ENCODE measurements at places on chromosomes 1 and 21. TPM values are rescaled to one million over a fixed set of nuclear protein-coding genes. Genes with fewer than 3 reads are reported as not detected.
A peak's percentile ranks its signal among the peaks of the same experiment; 100 is the strongest.

The SPATA45 gene
- not detected for total RNA-seq

GRCh38 chr1:76029331-76029730 is 45.2 kb upstream of the ST6GALNAC3 start:
- DNase-seq: no peak

DNA sequence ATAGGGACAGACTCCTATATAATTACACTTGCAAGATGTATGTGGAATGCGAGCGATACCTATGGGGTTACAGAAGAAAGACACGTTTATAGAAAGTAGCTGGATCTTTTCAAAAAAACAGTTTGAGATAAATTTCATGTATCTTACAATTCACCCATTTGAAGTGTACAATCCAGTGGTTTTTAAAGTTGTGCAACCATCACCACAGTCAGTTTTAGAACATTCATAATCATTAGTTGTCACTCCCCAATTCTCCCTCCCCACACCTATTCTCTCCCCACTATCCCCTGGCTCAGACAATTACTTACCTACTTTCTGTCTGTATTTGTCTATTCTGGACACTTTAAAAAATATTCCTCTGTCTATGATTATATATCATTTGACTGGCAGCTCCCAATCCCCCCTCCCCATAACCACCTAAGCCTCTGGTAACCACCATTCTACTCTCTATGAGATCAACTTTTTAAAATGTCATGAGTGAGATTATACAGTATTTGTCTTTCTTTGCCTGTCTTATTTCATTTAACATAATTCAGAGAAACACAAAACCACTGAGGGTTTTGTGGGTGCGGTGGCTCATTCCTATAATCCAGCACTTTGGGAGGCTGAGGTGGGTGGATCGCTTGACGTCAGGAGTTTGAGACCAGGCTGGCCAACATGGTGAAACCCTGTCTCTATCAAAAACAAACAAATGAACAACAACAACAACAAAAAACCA is 39.1 kb downstream of the MRPS6 start:
- no peak for DNase-seq

DNA sequence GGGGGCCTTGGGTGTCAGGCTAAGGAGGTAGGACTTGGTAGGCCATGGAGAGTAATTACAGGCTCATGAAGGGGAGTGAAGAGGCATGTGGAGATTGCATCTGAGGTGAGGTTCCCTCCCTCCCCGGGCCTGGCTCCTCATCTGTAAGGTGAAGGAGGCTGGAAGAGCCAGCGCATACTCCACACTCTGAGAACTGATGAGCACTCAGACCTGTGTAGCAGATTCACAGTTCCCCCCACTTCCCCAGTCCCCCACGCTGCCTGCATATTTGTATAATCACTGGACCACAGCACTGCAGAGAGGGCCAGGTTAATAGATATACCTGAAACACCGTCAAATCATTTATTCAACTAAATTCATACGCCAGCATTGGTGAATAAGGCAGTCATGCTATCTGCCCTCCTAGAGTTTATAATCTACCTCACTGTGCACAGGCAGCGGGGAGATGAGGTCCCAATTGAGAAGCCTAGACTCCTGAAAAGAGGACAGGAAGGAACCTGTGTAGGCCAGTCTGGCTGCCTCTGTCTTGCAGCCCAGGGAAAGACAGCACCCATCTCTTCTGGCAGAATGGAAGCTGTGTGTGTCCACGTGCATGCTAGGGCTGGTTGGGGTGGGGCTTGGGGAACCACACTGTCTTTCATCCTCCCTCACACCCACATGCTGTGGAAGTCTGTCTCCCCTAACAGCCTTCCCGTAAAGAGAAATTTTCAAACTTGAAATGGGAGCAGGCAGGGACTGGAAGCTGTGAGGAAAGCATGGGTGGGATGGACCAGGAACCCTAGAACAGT is 110.6 kb upstream of the ATP1A1 start:
- no peak for DNase-seq

- no peak for DNase-seq
Measured at GRCh38 chr1:204108312-204109141, 35.6 kb downstream of the SOX13 start.

- DNase-seq: no peak
Measured at GRCh38 chr1:32331549-32331948, 4.5 kb downstream of the MARCKSL1 start.

GRCh38 chr1:206470692-206471414 is 577 bp downstream of the IKBKE start:
- no peak for DNase-seq

- no peak for DNase-seq
Measured at GRCh38 chr1:226491093-226491850, 57.3 kb upstream of the STUM start.

DNA sequence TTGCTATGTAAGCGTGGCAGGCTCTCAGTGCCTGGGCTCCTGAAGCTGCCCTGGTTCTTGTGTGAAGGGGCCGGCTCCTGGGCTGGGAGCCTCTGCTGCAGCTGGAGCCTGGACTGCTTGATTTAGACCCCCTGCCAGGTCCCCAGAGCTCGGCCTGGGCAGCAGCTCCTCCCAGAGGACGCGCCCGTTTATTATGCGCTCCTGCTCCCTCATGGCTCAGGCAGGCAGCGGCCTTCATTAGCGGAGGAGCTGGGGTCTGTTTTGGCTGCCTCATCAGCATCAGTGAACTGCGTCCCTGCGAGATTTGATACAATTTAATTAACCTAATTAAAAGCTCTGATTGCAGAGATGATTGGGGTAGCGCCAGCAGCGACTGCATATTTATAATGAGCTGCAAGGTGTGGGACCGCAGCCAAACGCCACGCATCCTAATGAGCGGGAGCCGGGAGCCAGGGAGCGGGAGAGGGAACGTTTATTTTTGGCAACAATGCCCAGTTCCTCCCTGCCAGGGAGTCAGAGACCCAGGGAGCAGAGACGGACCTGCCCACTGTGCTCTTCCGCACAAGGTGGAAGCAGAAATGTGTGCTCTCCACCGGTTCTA is 16.6 kb downstream of the UTP11 start:
- no peak for DNase-seq

GRCh38 chr1:21307663-21308305 is 17.5 kb upstream of the ECE1 start:
- DNase-seq: no peak

- no peak for DNase-seq
Measured at GRCh38 chr1:48414264-48414663, 57.7 kb downstream of the SPATA6 start.

- no peak for DNase-seq
Measured at GRCh38 chr1:42756956-42757891, 9.6 kb downstream of the P3H1 start.

GRCh38 chr21:42632336-42632751 is 21.1 kb upstream of the PDE9A start:
- DNase-seq: peak; percentile 36

DNA sequence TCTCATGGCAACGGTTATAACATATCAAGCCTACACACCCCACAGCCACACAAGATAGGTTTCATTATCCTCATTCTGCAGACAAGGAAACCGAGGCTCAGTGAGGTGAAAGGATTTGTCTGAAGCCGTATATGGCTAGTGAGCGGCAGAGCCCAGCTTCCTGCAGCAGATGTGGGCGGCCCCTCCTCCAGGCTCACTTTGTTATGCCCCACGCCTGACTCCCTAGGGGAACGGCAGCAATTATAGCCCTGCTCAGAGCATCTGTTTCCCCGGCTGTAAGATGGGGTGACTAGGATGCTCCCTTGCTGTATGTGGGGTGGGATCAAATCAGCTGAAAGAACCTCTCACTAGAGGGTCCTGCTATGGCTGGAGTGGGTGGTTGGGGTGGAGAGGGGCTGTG is 22.1 kb downstream of the GRHL3 start:
- no peak for DNase-seq

The ELOVL1 gene
- total RNA-seq: 99.8 TPM

GRCh38 chr1:40075266-40075665 is 21.8 kb downstream of the PPT1 start:
- no peak for DNase-seq

DNA sequence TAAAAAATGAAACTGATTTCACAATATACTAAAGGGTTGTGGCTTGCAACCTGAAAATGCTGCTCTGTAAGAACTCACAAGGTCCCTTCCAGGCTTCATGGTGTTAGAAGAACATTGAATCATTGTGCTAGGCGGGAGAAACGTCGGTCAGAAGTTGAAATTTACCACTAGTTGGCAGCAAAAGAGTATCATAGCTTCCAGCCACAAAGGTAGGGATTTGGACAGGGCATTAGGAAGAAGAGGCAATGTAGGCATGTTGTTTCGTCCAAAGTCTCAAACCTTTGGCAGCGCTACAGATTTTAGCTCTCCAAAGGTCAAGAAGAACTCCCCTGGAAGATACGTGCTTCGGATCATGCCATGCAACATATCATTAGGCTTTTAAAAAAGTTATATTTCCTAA is 62.5 kb upstream of the ZP4 start:
- no peak for DNase-seq

The NHLH2 gene
- 0.41 TPM for total RNA-seq

GRCh38 chr1:89363638-89364536 is at the start of gene GBP6:
Gene GBP6, plus strand, starts transcription at chr1:89364059. Its CDS starts 4,493 bp downstream, at chr1:89368552.
- no peak for DNase-seq

DNA sequence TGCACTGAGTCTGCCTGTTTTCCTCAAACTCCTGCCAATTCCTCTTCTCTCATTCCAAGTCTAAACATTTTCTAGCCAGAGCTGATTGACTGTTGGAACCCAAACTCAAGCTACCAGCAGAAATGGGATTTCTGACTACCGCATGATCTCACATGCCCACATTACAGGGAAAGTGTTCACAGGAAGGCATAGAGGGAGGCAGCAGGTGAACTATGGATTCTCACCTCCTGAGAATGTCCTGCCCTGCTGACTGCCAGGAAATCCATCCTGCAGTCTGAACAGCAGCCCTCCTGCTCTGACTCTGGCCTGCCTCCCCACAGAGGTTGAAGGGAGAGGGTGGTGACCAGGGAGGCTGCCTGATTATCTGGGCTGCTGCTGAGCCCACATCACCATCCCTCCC is 22.5 kb downstream of the IQGAP3 start:
- DNase-seq: no peak

The ZBTB7B gene
- 72.0 TPM for total RNA-seq

DNA sequence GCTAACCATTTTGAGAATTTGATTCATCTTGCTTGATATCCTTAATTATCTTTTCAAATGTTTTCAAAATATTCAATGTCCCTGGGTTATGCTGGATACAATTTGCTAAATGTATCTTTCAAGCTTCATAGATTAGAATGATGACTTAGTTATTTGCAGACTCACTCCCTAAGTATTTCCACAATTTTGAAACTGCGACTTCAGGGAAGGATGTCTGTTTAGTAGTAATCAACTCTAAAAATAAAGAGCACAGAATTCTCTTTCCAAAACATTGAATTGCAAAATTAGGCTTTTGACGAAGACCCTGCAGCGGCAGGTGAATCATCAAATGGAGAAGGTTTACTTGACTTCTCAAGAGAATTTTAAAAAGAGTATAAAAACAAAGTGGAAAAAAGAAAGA is 14.2 kb downstream of the RGS1 start:
- DNase-seq: no peak

The ADAMTS1 gene
- 59.3 TPM for total RNA-seq

- no peak for DNase-seq
Measured at GRCh38 chr1:228462560-228462959, 24.6 kb upstream of the RNF187 start.

The FAM163A gene
- total RNA-seq: not detected

- DNase-seq: no peak
Measured at GRCh38 chr1:150186789-150187559, 37.3 kb downstream of the PLEKHO1 start.

- DNase-seq: no peak
Measured at GRCh38 chr1:74748960-74749359, 16.0 kb downstream of the TYW3 start.

GRCh38 chr1:94970783-94971182 is 43.9 kb upstream of the CNN3 start:
- no peak for DNase-seq

- no peak for DNase-seq
Measured at GRCh38 chr1:173017792-173018191, 32.9 kb downstream of the TNFSF18 start.

DNA sequence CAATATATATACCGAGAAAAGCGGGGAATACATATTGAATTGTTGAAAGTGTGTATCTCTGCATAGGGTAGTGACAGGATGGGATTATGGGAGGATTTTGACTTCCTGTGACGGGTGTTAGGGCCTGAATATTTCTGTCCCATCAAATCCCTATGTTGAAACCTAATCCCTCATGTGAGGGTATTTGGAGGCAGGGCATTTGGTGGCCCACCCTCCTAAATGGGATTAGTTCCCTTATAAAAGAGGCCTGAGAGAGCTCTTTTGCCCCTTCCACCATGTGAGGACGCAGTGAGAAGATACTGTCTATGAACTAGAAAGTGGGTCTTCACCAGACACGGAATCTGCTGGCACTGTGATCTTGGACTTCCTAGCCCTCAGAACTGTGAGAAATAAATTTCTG is 137.3 kb downstream of the ZSCAN20 start:
- DNase-seq: no peak

The SLC30A2 gene
- total RNA-seq: not detected

DNA sequence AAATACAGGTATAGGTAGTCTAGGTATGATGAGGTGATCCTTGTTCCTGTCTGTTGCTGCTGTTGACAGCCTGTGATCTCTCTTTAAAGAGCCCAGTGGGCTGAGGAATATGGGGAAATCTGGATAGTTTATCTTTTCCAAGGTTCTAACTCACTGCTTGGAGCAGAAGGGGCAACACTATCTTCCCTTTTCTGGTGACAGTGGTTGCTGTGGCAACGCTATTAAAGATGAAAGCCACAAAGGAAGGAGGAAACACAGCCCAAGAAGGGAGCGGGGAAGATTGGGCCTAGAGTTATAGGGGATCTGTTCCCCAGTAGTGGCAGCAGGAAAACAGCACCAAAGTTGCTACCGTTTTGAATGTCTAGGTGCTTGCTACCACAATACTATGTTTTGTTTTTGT is 8.8 kb downstream of the PCP4L1 start:
- no peak for DNase-seq

The S100A9 gene
- 911 TPM for total RNA-seq

The AKNAD1 gene
- 1.3 TPM for total RNA-seq

- DNase-seq: no peak
Measured at GRCh38 chr1:94285031-94285654, 47.8 kb upstream of the ARHGAP29 start.

GRCh38 chr1:205988585-205988995 is 14.6 kb downstream of the RAB7B start:
- DNase-seq: no peak

- no peak for DNase-seq
Measured at GRCh38 chr1:244035358-244035757, 15.7 kb upstream of the ZBTB18 start.

DNA sequence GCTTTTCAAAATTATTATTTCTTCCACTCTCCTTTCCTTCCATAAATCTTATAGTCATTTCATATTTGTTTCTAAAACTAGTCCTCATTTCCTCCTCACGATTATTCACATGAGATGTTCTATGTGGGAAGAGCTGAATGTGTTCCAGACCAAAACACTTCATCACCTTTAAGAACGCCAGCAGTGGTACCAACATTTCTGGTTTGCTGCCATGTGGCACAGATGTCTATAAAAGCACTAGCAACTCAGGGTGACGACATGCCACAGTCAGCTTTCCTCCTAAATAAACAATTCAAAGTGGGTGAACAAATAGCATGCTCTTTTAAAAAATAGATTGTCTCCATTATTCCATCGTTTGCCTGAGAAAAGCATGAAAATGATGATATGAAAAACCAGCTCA is 1217.8 kb upstream of the ADGRL2 start:
- DNase-seq: no peak
